ENCODE measurements at places on chromosomes 12 and 14.
A peak's percentile ranks its signal among the peaks of the same experiment; 100 is the strongest.

- DNase-seq = peak; percentile 29
Measured at GRCh38 chr14:99389174-99389826, 91.4 kb downstream of the SETD3 start.

GRCh38 chr12:38984388-38984787 is 79.0 kb upstream of the CPNE8 start:
- DNase-seq = no peak

GRCh38 chr12:52207895-52208294 is 16.1 kb upstream of the KRT80 start:
- no peak for DNase-seq

- DNase-seq = no peak
Measured at GRCh38 chr14:38755036-38755435, 348.0 kb downstream of the SEC23A start.

DNA sequence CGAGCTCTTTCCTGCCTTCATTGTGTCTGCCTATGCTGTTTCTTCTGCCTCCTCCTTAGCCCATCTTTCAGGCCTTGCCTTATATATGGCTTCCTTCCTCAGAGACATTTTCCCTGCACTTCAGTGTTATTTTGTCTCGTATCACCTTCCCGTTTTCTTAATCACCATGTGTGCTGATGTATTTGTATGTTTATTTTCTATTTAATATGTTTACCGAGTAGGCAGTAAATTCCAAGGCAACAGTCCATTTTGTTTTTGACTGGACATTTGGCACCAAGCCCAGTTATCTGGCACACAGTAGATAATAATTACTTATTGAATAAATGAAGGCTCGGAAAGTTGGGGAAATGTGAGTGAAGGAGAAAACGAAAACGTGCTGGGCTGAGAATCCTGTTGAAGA is 4.6 kb upstream of the POU6F1 start:
- DNase-seq = no peak

DNA sequence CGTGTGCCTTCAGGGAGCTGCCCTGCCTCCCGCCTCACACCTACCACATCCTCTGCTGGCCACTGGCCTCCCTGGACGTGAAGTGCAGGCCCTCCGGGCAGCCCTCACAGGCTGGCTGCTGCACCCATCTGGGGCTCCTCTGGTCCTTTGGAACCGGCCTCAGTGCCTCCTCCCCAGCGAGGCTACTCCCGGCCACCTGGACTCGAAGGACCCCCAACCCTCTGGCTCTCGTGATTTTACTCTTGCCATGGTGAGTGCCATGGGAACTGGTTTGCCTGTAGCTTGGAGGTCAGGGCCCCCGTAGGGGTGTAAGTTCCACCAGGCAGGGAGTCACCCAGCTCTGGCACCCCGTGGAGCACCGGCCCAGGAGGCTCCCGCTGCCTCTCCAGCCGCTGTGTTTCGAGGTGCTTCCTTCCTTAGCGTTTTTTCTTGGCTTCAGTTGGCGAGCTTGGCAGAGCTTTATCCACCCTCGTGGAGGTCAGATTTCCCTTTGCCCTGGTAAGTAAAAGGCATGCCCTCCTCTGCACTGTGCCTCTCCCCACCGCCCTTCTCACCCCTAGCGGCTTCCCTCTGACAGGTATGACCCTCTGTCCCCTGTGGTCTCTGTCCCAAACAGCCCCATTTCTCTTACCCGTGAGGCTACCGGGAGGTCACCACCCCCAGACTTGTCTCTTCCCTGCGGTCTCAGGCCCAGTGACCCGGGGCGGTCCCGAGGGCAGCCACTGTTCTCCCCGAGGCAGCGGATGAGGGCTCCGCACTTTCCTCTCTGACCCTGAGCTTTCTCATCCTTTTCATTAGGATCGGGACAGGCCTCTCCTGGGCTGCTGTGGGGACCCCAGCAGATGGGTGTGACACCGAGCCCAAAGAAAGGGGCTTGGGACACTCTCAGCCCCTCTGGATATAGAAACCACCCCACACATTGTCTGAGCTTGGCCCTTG is 203.1 kb upstream of the C14orf180 start:
- no peak for DNase-seq

DNA sequence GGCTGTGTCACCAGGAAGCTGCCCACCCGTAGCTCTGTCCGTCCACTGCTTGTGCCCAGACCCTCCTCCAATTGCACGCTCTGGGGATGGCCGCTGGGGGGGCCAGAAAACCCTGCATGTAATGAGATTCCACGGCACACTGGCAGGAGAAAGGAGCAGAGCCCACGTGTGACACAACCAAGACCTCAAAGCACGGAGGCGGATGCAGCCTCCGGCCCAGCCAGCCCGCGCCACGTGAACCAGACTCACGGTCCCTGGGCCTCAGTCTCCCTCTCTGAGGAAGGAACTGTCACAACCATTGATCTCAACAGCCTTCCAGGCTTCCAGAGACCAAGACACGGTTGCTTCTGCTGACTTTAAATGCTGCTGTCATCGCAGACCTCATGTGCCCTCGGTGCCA is 14.4 kb downstream of the ANHX start:
- no peak for DNase-seq

- no peak for DNase-seq
Measured at GRCh38 chr12:9699898-9700605, 30.5 kb downstream of the CLEC2D start.
